ENCODE measurements at places on chromosomes 7 and 10.
A peak's percentile ranks its signal among the peaks of the same experiment; 100 is the strongest.

DNA sequence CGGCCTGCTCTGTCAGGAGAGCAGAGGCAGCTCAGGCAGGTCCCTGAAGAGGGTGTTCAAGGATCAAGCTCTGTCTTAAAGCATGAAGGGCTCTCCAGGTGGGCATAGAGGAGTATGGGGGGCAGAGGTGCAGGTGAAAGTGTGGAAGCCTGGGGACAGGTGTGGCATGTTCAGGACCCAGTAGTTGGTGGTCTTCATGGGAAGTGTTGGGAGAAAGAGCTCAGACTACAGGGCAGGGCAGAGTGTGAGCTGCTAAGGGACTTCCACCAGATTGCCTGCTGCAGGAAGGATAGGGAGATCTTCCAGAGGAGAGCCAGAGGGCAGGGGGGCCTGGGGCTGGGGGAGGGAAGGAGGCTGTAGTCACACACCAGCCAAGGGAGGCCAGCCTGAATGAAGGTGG is 156.5 kb upstream of the GDF10 start:
- no peak for DNase-seq

DNA sequence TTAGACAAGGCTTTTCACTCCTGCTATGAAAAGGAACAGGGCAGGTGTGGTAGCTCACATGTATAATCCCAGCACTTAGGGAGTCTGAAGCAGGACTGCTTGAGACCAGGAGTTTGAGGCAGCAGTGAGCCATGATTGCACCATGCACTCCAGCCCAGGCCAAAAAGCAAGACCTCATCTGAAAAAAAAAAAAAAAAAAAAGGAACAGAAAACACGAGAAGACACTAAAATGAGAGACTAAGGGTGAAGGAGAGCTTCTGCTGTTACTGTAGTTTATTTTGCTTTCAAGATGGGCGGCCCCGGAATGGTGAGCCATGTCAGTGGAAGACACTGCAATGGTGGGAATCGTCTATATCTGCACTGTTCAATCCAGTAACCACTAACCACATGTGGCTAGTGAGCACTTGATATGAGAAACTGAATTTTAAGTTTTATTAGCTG is 9.9 kb downstream of the PIP4K2A start:
- DNase-seq: no peak

- DNase-seq: no peak
Observed at GRCh38 chr10:33125522-33126517, 167.8 kb upstream of the ITGB1 start.

DNA sequence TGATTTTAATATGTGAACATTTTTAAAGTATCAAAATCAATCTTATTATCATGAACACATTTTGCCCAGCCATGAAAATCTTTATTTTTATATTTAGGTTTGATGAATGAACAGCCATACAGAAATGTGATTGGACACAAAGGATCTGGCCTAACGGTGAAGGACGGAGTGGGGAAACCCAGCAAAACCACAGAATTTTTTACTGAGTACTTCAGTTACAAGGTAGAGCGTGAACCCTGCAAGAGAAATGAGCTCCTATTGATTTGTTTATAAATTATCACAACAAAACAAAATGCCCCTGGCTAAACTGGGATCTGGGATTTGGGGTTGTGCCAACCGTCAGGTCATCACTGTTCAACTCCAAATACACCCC is 118.8 kb downstream of the JAZF1 start:
- DNase-seq: no peak

- DNase-seq: no peak
Observed at GRCh38 chr10:79184657-79185056, 115.9 kb downstream of the ZMIZ1 start.

- DNase-seq: peak; percentile 87
Observed at GRCh38 chr10:92848441-92849233, at the start of gene EXOC6. EXOC6 (plus strand) TSS chr10:92848520; CDS start chr10:92848534, 14 bp downstream.

GRCh38 chr10:120492346-120492745 is 35.3 kb downstream of the PLPP4 start:
- DNase-seq: no peak

DNA sequence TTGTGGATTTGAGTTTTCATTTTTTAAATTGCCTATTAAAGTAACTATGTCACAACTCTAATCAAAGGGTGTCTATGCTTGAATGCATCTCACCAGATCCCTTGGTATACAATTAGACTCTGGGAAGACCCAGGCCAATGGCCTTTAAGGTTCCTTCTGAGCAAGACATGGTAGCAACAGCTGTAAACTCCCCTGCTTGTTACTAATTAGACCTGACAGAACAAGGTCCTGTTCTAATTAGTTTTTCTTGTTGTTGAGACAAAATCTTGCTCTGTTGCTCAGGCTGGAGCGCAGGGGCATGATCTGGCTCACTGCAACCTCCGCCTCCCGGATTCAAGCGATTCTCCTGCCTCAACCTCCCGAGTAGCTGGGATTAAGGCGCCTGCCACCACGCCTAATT is 2.9 kb downstream of the MYH16 start:
- no peak for DNase-seq

DNA sequence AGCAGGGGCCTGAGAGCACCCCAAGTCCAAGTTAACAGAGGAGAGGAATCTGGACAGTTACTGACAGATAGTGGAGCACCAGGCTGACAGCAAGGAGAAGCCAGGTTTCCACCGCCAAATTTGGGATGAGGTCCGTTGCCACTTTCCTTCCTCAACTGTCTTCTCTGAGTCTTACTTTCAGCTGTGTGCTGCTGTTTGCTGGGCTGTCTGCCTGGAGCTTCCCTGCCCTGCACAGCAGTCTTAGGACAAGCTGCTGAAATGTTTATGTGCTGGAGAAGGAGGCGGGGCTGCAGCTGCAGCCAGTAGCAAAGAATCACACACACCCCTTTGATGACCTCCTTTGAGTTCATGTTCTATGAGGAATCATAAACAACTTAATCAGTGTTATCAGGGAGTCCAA is 17.4 kb upstream of the CYP3A7 start:
- DNase-seq: no peak

DNA sequence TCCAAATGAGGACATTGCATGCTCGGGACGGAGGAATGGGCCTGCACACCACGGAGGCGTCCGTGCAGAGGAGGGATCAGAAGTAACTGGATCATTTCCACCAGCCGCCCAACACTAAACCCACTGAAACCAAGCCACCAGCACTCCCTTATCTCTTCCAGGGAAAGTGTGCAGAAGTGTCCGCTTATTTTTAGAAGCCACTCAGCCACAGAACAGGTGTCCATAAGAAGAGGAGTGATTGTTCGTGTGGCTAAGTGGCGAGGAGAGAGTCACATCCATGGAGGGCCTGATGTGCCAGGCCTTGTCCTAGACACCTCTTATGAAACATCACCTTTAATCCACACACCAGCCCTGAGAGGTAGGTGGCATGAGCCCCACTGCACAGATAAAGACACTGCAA is 407.9 kb upstream of the NPVF start:
- DNase-seq: no peak

- DNase-seq: no peak
Observed at GRCh38 chr10:77152256-77152655, 485.4 kb downstream of the KCNMA1 start.

GRCh38 chr10:129471447-129472175 is 4.6 kb downstream of the MGMT start:
- no peak for DNase-seq

All from right hindlimb (tissue), 1 donor.